ENCODE measurements at places on chromosomes 6 and 20.

- DNase-seq, result no peak
Observed at GRCh38 chr20:1941226-1941625, 46.0 kb downstream of the SIRPA start.

DNA sequence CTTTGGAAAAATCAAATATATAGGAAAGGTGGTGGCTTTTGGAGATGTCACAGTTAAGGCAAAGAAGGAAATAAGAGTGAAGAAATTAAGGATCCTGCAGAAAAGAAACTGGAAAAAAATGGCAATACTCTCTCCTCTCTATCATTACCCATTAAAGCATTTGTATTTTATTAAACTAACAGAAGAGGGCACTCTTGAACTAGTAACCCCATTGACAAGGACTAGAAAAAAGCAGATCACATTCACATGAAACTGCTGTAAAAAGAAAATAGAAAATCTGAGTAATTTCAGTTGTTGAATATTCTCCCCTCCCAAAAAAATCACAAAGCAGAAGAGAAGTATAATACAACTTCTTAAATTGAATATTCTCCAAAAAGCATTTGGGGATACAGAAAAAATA, 104.1 kb upstream of the SLC35B3 start:
- DNase-seq, result no peak

- no peak for DNase-seq
Observed at GRCh38 chr6:8006208-8006607, 58.0 kb downstream of the BLOC1S5 start.

DNA sequence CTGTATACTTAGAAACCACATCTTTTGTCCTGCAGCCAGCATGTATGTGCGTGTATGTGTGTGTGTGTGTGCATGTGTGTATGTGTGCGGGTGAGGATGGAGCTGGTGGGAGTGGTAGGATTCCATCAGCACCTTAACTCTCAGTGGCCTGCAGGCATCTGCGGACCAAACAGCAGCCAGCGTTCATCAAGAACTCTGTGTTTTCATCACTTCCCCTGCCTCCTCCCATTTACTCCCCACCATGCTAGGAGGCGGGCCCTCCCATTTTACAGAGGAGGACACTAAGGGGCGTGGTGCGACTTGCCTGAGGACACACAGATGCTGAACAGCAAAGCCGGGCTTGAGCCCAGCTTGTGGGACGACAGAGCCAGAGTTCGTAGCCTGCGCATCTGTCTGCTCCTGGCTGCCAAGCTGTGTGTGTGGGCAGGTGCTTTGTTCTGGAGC, 8.9 kb downstream of the VSTM2L start:
- DNase-seq, result no peak

DNA sequence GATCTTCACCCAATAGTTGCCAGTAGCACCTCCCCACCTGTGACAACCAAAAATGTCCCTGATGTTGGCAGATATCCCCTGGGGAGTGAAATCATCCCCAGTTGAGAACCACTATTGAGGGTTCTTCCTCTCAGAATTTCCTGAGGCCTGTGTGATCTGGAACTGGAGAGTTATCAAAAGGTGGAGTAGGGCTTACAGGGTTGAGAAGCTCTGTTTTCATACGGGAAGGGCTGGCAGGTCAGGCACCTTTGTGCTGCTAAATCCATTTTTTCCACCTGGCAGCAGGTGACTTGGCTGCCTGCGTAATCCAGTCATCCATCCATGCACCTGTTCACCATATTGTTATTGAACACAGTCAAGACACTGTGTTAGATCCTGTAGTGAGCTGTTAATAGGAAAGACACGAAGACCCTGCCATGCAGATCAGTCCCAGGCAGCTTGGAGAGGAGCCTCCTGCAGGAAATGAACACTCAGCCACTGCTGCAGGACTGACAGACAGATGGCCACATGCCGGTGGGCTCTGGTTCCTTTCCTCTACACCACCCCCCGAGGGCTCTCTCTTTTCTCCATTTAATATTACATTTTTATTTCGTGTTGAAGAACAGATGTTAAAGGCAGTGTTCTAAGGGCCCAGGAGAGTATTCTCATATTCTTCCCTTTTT, 5.4 kb downstream of the DUSP22 start:
- DNase-seq, result no peak

GRCh38 chr6:91081452-91082067, 494.7 kb upstream of the MAP3K7 start:
- no peak for DNase-seq

GRCh38 chr20:37310951-37311350, 21.5 kb downstream of the MANBAL start:
- no peak for DNase-seq

- DNase-seq, result no peak
Observed at GRCh38 chr6:135884136-135884535, 32.6 kb downstream of the PDE7B start.

GRCh38 chr20:47412083-47412482, 55.6 kb upstream of the ZMYND8 start:
- DNase-seq, result no peak

DNA sequence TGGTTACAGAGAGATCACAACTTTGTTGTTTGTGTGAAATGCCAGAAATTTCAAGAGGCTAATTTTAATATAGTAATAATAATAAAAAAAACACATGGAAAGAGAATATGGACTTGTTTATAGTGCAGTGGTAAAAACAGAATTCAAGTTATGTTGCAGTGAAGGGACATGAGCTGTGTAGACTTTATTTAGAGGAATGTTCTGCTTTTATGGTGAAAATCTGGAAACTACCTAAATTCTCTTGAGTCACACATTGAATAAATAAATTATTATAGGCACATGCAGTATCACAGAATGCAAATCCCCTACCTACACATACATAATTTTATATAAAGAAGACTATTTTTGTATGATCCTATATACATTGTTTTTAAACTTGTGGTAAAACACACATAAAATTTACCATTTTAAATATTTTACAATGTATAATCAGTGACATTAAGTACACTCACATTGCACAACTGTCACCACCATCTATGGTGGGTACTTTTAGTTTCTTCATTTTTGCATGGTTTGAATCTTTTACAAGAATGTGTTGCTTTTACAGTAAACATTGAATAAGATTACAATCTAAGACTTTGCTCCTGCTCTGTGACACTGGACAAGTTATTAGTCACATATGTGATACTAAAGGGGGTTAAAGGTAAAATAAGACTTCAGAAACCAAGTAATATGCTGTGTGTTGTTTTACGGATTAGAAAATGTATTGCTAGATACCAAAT, 107.4 kb downstream of the B3GAT2 start:
- no peak for DNase-seq

GRCh38 chr6:126873791-126874190, 244.7 kb upstream of the RSPO3 start:
- no peak for DNase-seq

DNA sequence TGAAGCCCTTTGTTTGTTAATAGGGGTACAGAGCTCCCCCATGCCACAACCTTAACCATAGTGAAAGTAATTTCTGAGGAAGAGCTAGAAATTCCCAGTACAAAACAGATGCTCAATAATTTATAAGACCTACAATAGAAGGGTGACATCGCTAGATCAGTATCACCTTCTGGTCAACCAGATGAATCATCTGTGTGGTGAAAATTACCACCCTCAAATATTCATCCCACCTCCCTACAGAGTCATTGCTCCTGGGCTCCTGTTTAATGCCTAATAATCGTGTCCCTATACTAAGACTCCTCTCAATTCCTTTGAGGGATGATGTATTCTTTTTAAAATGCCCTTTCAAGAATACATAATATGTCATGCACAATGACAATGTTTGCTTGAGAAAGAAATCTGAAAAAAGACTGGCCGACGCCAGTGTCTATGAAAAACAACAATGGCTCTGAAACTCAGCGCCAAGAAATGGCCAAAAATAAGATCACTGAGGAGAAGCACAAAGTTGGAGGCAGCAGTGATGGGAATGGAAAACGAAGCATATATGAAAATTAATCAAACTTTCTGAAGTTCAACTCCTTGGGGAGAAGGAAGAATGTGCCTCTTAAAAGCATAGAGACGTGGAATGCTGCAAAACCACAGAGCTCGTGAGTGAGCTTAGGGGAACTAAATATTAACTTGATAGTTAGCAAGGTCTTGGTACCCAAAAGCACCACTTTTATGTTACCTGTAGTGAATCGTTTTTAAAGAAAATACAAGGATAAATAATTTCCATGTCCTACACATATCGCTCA, 11.0 kb upstream of the ADGRF5 start:
- DNase-seq, result no peak

DNA sequence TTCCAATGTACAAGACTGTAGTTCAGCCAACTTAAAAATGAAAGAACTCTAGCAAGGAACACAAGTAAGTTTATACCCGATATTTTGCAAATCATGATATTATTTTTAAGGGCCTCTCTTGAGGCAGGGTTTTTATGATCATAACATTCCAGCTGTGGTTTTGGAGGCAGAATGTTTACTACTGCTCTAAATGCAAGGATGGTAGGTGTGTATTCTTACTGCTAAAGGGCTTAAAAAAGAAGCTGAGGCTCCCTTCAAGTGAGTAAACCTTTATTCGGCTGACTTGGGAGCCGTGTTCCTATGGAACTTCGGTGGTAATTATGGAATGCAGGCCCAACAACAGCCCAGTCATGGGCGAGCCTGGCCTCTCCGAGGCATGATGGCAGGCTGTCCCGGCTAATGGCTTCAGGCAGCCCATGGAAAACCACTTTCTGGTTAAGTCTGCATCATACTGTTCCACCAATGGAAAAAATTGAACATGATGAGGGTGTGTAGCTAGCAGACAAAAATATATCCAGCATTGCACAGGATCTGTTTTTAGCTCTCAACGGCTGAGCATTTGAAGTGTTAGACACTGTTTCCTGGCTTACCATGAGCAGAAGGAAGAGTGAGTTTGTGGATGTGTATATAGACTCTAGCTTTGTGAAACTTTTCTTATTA, 111.5 kb downstream of the TIAM2 start:
- no peak for DNase-seq

DNA sequence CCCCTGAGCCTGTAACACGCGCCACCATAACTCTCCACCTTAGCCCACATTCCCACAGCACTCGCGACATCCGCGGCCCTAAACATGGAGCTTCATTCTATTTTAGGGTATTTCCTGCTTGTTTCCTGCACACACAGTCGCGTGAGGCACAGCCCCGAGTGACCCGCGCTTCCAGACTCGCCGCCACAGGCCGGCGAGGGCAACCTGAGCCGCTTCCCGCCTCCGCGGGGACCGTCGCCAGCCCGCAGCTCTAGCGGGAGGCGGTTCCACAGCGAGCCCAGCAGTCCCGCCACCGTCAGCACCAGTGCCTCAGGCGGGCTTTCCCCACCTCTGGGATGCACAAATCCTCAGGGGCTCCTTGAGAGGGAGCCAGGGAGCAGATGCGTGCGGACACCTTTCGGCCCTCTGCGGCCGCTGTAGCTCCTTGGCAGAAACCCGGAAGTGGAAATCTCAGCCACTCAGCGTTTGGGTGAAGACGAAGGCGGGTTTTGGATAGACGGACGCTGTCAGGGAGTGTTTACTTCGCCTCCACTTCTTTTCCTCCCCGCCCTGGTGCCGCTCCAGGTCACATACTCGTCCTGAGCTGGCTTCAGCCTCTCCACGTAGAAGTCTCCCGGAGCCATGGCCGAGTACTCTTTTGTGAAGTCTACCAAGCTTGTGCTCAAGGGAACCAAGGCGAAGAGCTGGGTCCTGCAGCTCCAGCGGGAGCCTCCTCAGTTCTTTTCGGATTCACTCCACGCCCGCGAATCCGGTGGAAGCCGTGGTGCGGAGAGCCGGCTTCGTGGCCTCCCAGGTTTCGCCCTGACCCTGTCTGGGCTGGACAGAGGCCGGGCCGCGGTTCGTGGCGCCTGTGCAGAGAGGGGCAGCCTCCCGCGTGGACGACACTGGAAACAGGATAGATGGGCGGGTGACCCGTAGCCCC, 2177.4 kb upstream of the DEFB115 start:
- no peak for DNase-seq

DNA sequence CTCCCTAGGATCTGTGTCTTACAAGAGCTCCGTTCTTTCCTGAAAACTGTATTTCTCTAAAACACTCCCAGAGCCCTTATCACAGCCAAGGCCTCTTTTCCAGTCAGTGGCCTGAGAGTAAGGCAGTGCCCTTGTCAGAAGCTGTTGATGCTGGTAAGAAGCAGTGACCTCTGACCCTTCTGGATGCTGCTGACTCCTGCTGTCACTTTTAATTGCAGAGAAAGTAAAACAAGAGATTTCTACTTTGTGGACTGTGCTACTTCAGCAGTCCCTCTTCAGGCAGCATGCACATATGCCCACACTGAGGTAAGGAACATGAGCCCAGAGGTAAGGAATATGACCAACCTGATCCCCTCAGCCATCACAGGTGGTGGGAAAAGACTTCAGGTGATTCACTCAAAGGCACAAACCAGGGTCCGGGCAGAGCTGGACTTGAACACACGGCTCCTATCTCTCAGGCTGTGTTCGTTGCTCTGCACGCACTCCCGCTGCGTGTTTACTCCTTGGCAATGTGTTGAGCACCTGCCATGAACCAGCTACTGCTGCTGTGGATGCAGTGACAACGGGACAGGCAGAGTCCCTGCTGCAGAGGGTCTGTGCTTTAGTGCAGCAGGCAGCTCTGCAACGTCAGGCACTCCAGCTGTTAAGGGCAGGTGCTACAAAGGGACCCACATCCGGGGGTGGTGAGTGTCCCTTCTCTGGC, 201.9 kb upstream of the CST7 start:
- DNase-seq, result no peak

DNA sequence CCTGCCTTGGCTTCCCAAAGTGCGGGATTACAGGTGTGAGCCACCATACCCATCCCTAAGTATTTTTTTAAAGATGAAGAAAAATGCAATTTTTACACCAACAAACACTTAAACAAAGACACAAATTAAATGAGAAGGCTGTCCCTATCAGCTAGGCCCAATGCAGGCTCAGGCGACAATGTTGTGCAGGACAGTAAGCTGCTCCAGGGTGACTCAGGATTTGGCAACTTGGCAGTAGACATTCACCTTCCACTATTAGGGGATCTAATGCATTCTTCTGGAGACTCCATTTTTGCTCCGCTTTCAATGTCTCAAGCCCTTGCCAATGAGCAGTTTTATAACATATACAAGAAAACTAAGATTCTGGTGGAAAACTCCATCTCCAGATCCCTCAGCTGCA, 19.7 kb downstream of the NDRG3 start:
- DNase-seq, result no peak

GRCh38 chr6:140960566-140960965, 1172.2 kb upstream of the GJE1 start:
- no peak for DNase-seq

DNA sequence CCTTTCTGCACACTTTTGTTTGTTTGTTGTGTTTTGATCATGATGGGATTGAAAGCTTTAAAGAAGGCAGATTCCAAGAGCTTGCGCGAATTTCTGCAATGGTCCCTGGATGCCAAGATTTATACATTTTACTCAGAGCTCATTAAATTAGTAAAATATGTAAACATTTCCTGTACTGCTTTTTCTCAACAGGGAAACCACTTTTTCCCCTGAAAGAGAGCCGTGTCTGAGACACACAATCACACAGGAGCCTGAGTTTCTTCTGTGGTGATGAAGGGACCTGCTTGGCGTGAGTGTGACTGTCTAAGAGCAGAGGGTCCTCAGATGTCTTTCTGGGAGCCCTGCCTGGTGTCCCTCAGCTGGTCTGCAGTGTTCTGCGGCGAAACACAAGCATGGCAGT, 12.1 kb upstream of the TAGAP start:
- no peak for DNase-seq

- no peak for DNase-seq
Observed at GRCh38 chr6:12315292-12316081, 25.3 kb downstream of the EDN1 start.
